COLO829 (cell line): ENCODE measurements at places on chromosomes 13 and 19.
A peak's percentile ranks its signal among the peaks of the same experiment; 100 is the strongest.

GRCh38 chr13:21050288-21051197 is 10.8 kb downstream of the LATS2 start:
- no peak for DNase-seq

DNA sequence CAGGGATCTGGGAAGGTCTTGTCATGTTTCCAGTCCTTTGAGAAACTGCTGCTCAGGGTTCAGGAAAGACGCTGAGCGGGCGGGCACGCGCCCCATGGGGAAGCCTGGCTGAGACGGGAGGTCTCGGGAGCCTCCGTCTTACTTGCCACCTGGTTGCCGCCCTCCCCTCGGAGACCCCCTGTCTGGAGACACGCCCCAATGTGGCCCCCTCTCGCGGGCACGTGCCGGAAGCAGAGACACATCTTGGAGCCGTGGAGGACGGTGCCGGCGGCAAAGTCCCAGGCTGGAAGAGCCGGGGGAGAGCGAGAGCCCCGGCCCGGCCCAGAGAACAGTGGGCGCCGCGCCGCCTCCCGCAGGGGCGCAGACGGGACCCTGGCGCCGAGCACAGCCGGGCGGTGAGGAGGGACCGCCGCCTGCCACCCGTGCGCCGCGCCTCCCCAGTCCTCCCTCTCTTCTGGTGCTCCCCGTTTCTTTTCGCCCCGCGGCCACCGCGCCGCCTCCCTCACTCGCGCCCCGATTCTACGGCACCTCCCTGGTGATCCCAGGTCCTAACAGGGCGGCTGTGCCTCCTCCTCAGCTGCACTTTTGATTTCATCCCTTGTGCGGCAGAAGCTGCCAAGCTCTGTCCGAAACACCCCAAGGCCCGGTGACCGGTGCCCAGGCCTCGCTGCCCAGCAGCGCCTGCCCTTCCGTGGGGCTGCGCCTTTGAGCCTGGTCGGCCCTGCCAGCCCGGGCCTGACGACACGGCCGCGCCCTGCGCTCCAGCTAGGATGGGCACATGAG is 15.5 kb downstream of the GJB2 start:
- DNase-seq = no peak

- no peak for DNase-seq
Observed at GRCh38 chr13:73508841-73509240, 450.0 kb downstream of the KLF5 start.

DNA sequence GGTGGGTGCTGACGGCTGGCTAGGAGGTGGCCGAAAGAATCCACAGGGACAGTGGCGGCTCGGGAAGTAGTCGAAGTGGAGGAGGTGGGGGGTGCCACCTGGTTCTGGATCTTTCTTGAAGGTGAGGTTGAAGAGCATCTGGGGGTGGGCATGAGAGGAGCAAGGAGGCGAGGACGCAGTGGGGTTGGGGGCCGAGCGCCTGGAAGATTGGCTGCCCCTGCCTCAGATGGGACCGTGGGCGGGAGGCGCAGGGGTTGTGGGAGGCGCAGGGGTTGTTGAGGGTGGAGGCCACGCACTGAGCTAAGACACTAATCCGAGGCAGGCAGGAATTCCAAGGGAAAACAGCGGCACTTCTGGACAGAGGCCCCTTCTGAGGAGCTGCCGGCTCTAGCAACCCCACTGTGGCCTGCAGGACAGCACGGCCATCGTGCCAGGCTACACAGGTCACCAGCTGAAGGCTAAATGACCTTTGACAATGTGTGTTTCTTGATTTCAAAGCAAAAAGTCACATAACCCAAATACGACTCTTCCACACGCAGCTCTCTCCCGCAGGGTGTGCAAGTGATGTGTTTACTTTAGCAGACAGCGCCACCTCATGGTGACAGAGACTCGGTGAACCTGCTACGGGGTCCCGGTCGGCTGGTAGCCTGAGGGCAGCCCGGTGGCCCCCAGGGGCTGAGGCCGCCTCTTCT is 44.1 kb upstream of the RANBP3 start:
- DNase-seq = peak; percentile 77

- peak; percentile 51 for DNase-seq
Observed at GRCh38 chr13:32019612-32020233, 11.9 kb upstream of the FRY start.

- DNase-seq = no peak
Observed at GRCh38 chr13:51313619-51314018, 25.9 kb upstream of the SERPINE3 start.

DNA sequence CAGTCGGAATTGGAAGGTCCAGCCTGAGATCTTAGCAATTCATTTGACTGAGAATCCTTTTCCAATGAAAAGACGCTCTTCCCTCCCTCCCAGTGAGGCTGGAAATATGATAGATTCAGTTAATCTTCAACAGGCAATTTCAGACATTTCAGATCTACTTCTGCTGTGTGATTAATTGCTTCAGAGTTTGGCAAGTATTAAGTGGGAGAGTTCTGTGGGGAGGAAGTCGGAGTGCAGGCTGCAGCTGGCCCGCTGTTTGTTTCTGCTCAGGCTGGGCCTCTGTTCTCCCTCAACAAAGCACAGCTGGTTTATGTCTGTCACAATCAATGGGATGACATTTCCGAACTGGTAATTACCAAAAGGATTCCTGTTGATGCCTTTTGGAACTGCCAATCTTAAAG is 178.2 kb downstream of the NDFIP2 start:
- DNase-seq = no peak

DNA sequence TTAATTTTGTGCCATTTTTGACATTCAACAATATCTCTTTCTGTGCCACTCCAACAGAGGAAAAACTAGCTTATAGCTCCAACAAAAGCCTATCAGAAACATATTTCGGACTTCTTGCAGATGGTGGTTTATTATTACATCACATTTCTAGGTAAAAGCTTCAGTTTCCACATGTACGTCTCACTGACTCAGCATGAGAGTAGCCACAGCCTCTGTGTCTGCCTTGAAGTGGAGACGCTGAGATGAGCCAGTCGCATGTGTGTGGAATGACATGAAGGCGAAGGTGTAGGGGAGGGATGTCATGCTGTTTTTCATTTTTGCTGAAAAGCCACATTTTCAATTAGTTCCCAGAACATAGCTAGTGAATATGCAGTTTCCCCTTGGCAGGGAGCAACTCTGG is 598.6 kb downstream of the EFNB2 start:
- no peak for DNase-seq
